ENCODE measurements at places on chromosomes 2 and 18. TPM values are rescaled to one million over a fixed set of nuclear protein-coding genes. Genes with fewer than 3 reads are reported as not detected.

The REG1B gene
- not detected for total RNA-seq

The CYP27A1 gene
- total RNA-seq: 49.0 TPM

The AKAIN1 gene
- total RNA-seq: 0.77 TPM

The USP34 gene
- 206 TPM for total RNA-seq

The PDE6D gene
- 40.4 TPM for total RNA-seq

All from spinal cord (tissue), 10 donors.